ENCODE measurements at places on chromosomes 12 and 14.

DNA sequence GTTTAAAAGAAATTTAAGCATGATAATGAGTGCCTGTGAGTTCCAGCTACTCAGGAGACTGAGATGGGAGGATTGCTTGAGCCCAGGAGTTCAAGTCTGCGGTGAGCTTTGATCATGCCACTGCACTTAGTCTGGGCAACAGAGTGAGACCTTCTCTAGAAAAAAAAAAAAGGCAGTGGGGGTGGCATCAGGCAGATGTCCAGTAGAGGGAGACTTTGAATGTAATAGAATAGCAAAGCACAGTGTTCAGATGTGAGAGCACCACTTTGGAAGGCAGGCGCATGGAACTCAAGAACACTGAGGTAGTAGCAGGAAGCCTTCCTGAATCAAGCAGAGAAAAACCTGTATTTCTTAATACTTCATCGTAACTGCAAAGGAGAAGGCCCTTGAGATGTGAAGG is 394.5 kb upstream of the GARIN6 start:
- DNase-seq, result no peak

DNA sequence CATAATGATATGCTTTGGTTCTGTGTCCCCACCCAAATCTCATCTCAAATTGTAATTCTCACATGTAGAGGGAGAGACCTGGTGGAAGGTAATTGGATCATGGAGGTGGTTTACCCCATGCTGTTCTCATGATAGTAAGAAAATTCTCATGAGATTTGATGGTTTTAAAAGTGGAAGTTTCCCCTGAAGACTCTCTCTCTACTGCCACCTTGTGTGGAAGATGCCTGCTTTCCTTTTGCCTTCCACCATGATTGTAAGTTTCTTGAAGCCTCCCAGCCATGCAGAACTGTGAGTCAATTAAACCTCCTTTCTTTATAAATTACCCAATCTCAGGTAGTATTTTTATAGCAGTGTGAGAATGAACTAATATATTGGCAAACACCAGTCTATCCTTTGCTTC is 260.4 kb upstream of the PPFIA2 start:
- no peak for DNase-seq

- DNase-seq, result no peak
Measured at GRCh38 chr14:56199982-56200577, 81.9 kb downstream of the PELI2 start.

DNA sequence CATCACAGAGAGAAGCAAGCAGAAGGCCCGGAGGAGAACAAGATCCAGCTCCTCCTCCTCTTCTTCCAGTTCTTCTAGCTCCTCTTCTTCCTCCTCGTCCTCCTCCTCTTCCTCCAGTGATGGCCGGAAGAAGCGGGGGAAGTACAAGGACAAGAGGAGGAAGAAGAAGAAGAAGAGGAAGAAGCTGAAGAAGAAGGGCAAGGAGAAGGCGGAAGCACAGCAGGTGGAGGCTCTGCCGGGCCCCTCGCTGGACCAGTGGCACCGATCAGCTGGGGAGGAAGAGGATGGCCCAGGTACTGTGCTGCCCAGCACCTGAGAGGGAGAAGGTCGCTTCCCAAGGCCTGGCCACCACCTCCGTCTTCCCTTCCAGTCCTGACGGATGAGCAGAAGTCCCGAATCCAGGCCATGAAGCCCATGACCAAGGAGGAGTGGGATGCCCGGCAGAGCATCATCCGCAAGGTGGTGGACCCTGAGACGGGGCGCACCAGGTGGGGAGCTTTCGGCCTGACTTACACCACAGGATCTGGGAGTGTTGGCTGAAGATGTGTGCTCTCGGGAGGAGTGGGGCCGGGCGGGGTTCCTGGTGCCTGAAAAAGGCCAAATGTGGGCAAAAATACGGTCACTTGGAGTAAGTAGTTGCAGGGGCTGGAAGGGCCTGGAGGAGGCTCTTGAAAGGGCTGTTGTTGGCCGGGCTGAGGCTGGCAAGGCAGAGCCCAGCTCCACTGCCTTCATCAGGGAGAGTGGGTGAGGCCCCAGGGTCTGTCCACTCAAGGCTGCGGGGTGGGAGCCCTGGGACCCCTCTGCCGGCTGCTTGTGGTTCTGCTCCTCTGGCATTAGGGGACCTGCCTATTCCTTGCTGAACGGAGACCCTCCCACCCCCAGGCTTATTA is 1.4 kb downstream of the ARL6IP4 start:
- no peak for DNase-seq

- DNase-seq, result no peak
Measured at GRCh38 chr14:53814392-53814791, 142.2 kb downstream of the BMP4 start.

DNA sequence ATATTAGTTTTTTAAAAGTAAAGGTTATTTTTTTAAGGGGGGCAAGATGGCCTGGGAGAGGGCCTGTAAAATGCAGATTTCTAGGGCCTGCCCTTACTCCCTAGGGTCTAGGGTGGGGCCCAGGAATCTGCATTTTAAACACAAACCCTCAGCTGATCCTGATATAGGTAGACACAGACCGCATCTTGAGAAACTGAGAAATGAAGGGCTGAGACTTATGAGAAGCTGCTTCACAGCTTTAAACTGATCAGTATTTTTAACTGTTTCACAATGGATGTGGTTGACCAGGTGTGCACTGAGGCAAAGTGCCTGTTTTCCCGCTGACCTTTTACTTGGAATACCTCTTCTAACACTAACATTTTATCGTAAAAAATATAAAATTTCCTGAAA is 84.0 kb downstream of the CCDC88C start:
- no peak for DNase-seq

DNA sequence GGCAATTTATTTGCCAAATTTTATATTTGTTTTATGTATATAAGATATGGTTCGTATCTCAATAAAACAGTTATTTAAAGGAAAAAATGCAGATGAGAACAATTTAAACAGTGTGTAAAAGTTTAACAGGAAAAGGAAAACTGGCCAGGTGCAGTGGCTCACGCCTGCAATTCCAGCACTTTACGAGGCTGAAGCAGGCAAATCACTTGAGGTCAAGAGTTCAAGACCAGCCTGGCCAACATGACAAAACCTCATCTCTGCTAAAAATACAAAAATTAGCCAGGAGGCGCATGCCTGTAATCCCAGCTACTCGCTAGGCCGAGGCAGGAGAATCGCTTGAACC is 22.3 kb downstream of the G2E3 start:
- DNase-seq, result no peak

DNA sequence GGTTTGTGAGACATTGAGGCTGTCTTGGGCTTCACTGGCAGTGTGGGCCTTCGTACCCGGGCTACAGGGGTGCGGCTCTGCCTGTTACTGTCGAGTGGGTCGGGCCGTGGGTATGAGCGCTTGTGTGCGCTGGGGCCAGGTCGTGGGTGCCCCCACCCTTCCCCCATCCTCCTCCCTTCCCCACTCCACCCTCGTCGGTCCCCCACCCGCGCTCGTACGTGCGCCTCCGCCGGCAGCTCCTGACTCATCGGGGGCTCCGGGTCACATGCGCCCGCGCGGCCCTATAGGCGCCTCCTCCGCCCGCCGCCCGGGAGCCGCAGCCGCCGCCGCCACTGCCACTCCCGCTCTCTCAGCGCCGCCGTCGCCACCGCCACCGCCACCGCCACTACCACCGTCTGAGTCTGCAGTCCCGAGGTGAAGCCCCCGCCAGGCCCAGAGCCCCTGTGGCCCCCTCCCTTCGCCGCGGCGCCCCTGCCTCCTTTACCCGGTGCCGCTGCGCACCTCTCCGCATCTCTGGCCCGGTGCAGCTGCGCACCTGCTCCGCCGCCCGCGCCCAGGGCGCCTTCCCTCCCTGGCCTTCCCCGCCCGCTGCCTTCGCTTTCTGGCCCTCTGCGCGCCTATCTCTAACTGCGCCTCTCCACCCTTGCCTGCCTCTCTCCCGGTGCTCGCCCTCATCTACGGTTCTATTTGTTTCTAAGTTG is at the start of gene ENO2:
Gene ENO2 (plus strand): TSS at position 335 of the 701 bp plus-strand sequence. CDS start 1,253 bp downstream, outside the sequence.
- peak; percentile 61 for DNase-seq

DNA sequence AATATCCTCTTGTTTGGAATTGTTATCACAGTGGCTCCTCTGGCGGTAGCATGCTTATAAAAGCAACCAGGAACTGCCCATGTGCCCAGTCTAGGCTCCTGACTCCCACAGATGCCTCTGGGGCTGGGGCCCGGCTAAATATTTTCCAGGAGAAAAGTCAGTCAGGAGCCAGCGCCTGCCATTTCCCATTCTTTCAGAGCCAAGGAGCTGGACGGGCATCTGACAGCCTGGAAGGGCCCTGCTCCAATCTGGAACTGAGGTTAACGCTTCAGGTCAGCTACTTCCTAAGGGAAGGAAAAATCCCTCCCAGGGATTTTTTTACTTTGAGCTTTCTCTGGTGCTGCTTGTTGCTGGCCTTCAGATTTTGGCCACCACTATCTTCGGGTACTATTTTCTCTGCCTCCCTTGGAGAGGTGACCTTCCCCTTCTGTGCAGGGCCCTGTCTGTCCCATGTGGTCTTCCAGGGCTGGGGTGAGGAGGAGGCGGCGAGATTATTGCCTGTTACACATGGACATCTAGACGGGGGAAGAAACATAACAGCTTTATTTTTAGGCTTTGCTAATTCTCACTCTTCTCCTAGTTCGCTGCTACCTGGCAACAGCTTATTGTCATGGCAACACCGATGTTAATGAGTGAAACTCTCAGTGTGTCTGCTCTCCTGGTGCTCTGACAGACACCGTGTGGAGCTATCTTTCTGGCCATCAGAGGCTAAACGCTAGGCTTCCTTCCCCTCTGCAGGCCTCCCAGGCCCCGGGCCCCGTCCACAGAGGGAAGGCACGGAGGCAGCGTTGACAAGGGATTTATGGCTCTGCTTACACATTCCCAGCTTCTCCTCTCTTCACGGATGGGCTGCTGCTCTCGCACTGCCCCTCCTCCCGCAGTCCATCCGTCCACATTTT is 160.4 kb downstream of the CACNA1C start:
- no peak for DNase-seq

DNA sequence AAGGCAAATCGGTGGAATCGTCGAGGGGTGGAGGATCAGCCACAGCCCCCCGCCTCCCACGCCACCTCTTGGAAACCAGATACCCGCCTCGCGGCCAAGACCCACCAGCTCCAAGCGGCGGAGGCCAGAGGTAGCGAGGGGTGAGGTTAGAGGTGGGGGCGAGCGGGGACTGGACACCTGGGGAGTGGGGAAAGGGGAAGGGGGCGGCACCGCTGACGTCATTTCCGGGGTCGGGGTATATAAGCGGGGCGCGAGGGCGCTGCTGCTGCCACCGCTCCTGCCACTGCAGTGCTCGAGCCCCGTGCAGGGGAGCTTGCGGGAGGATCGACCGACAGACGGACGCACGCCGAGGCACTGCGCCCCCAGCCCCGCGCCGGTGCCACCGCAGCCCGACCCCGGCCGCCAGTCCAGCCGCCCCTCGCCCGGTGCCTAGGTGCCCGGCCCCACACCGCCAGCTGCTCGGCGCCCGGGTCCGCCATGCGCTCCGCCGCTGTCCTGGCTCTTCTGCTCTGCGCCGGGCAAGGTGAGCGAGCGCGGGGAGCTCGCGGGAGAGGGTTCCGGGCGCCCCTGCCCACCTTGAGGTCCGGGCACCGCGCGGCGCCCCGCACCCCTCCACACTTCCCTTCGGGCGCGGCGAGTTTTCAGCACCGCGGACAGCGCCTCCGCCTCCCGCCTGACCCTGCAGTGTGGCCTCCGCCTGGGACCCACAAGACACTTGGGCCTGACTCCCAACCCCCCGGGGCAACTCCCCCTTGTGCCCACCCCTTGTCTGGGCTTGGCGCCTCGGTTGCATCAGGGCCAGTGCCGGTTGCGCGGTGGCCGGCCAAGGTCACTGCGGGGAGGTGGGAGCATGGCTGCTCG is at the start of gene CHGA:
Gene CHGA (plus strand): TSS at position 268 of the 861 bp plus-strand sequence. CDS start 210 bp downstream, at position 478.
- DNase-seq, result peak; percentile 12

GRCh38 chr14:59225281-59225680 is 36.8 kb downstream of the DAAM1 start:
- DNase-seq, result no peak

- no peak for DNase-seq
Measured at GRCh38 chr12:113137861-113138783, 2.6 kb upstream of the RASAL1 start.

GRCh38 chr14:73789989-73790581 is 61.5 kb upstream of the PTGR2 start:
- DNase-seq, result no peak

- no peak for DNase-seq
Measured at GRCh38 chr12:92602476-92602875, 100.3 kb upstream of the PLEKHG7 start.

DNA sequence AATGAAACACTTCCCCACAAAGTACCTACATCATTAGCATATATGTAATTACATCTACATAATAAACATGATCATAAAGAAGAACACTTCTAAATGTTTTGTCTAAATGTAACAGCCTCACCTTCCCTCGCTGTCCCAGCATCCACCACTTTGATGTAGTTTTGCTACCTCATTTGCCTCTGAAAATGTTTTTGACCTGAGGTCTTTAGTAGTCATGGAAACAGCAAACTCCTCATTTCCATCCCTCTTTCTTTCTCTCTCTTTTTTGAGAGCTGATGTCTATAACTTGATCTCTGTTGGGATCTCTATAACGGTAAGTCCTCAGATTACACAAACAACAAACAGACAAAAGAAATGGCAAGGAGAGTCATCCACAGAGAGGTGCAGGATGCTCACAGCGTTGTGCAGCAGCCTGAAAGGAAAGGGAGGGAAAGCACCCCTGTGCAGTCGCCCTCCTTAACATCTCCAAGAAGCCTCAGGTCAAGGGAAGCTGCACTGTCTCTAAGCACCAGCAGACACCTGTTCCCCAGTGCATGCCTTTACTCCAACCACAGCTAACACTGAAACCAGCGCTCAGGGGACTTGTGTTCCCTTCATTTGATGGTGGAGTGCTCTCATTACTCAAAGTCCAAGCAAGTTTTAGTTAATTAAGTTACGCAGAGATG is 268.7 kb downstream of the TMEM132D start:
- no peak for DNase-seq

GRCh38 chr12:107992870-107993451 is 136.1 kb upstream of the WSCD2 start:
- no peak for DNase-seq

- DNase-seq, result no peak
Measured at GRCh38 chr12:26808766-26809476, 24.1 kb downstream of the ITPR2 start.

DNA sequence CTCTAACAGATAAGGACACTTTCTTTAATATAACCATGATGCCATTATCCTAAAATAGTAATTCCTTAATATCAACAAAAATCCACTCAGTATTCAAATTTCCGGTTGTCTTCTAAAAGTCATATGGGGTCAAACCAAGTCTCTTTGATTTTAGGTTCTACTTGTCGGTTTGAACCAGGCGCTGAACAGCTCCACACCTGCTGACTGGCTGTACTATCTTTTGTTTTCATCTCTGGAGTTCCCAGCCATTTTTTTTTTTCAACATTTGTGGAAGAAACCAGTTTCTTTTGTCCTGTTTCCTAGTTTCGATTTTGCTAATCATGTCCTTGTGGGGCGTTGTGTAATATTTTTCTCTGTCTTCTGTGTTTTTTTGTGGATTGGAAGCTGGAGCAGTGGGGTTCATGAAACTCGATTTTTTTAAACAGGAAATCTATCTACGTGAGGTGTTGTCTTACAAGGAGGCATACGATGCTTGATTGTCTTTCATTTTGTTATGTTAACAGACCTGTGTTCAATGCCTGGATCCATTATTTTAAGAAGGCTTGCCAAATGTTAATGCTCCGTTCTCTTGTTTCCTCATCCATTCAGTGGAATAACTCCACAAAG is 50.2 kb downstream of the FZD10 start:
- no peak for DNase-seq

GRCh38 chr12:24955389-24955788 is 6.5 kb upstream of the BCAT1 start:
- no peak for DNase-seq

Data from stimulated activated CD8-positive, alpha-beta memory T cell treated with anti-CD3 and anti-CD28 coated beads, Interleukin-4, amount 100 ng/mL, for 4 hours (primary cell).